Cortex of kidney (tissue), 1 donor: ENCODE measurements at places on chromosomes 5 and 9.

DNA sequence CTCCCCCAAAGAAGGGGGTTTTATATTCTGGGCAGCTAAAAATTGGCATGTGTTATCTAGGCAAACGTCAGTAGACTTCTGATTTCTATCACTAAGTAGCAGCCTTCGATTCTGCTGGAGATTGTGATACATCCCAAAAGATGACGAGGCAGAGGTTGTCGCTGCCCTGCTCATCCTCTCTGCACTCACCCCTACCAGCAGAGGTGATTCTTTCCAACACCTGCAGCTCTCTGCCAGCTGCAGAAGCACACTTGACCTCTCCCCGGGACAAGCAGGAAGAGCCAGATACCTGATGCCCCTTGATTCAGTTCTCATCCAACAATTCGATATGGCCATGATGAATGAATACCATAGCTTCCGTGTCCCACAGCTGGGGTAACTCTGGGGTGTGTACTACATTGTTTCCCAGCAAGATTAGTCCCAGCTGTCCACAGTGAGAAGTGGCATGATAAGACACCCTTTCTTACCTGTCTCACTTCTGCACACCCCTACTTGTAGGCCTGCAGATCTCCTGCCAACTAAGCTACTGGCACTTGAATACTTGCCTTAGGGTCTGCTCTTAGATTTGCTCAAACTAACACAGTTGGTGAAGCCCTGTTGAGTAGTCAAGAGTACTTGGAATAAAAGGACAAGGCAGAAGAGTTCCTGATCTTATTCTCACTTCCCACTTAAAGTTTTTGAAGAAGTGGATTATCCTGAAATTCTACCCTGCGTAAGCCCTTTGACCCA lies 37.6 kb upstream of the SMAD5 start:
- DNase-seq: no peak

DNA sequence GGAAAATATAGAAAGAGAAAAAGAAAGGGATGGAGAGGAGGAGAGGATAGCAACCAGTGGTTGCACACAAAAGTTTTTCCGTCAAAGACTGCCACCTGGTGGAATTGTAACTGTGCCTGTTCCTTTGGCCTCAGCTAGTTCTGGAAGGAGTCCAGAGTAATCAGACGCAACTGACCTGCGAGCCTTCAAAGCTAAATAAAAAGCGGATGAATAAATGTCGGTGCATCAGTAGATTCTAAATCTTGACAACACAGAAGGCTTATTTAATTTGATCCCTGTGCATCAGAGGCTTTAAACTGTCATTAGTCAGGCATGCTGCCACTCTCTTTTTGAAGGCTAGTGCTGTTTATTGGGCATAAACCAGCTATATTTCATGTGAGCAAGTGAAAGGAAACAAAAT lies 132.9 kb upstream of the ACO1 start:
- DNase-seq: no peak

DNA sequence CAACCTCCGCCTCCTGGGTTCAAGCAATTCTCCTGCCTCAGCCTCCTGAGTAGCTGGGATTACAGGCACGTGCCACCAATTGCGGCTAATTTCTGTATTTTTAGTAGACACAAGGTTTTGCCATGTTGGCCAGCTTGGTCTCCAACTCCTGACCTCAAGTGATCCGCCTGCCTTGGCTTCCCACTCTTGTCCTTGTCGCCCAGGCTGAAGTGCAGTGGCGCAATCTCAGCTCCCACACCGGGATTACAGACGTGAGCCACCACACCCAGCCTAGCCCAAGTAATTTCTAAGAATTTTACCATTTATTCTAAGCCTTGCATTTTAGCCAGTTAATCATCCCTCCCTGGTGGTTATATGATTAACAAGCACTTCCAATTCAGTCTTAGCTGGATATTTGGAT lies 11.0 kb downstream of the NAIP start:
- no peak for DNase-seq

DNA sequence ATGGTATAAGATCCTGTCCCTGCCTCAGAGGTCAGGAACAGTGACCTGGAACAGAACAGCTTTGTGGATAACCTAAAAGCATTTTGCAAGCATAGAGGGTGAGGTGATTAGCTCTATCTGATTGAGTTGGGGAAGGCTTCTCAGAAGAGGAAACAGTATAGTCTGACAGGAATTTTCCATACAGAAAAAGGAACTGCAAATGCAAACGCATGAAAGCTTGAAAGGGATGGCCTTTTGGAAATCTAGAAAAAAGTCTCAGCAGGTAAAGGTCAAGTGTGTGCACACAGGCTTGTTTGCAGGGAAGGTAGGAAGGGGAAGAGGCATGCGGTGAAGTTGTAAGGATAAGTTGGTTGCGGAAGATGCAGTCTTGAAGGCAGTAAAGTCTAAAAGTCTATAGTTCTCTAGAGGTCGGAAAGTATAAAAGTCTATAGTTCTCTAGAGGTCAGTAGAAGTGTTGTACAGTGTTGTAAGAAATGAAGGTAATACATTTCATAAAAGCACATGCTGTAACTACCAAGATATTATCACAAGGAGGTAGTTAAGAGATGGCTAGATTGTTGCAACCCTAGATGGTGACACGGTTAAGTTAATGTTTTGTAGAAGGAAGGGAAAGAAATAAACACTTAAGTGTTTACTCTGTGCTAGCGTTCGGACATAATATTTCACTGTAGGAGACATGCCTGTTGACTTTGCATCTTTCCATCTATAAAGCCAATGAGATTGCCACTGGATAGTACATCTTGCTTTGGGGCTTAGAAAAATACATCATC lies 16.7 kb upstream of the HSPB3 start:
- DNase-seq: no peak

- DNase-seq: no peak
These were observed 6.3 kb downstream of the BHMT2 start for GRCh38 chr5:79075646-79076426.

DNA sequence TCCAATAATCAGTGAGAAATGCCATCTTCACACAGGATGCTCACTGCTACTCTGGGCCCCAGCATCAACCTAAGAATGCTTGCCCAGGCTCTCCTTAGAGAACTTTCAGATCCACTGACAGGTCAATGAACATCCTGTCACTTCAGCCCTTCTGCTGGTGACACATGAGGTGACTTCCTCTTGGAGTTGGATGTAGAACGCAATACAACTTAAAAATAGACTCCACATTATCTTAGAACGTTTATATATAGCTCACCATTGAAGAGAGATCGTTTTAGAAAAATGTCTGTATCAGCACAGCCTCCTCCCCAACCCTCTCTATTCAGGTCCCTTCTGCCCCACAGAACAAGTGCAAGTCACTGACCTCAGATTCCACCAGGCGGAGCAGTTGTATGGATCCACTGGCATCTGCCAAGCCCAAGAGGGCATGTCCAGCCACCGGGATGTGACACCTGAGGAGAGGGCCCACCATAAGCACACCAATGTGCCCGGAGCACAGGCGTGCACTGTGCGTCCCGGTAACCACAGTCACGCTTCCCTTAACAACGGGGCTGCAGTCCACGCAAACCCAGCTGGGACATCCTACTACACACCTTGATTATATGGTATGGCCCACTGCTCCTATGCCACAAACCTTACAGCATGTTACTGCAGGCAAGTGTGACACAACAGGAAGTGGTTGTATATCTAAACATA lies 2.9 kb downstream of the DPH7 start:
- DNase-seq: no peak

DNA sequence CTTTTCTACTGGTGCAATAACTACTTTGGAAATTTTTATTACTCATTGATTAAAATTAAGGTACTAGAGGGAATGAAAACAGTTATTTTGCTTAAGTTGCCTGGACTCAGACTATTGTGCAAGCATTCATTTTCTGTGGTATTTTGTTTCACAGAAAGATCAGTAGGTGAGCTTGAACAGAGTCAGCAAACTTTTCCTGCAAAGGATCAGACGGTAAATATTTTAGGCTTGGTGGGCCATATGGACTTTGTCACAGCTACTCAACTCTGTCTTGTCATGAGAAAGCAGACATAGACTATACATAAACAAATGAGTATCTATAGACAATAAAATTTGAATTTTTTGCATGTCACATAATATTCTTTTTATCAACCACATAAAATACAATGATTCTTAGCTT lies 1036.4 kb downstream of the NR2F1-AS1 start:
- DNase-seq: no peak

- no peak for DNase-seq
These were observed 24.9 kb downstream of the C9orf50 start for GRCh38 chr9:129595903-129596540.

DNA sequence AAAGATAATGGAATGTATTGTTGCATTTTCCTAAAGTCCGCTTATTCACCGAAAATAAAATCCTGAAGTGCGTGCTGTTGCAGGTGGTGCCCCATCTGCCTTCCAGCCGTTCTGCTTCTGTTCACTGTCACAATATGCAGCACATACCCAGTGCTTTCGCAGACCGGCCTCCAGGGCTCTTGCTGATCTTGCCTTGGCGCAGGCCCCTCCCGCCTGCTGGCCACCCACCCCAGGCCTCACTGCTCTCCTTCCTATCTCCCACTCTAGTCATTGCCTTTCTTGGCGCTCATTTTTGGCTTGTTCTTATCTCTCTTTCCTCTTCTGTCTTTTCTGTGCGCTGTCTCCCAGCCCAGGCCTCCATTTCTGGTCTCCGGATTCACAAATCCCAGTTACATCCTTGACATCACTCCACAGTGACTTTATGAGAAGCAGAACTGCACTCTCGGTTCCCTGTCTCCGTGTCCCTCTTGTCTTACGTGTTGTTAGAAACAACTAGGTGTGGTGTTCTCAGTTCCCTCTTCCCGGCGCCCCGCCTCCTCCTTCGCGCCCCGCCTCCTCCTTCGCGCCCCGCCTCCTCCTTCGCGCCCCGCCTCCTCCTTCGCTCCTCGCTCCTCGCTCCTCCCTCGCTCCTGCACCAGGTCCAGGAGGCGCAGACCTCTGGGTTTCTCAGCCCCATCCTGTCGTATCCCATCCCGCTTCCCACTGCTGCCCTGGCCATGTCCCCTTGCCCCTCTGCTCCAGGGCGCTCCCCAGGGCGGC lies 201.7 kb upstream of the OTULINL start:
- no peak for DNase-seq

DNA sequence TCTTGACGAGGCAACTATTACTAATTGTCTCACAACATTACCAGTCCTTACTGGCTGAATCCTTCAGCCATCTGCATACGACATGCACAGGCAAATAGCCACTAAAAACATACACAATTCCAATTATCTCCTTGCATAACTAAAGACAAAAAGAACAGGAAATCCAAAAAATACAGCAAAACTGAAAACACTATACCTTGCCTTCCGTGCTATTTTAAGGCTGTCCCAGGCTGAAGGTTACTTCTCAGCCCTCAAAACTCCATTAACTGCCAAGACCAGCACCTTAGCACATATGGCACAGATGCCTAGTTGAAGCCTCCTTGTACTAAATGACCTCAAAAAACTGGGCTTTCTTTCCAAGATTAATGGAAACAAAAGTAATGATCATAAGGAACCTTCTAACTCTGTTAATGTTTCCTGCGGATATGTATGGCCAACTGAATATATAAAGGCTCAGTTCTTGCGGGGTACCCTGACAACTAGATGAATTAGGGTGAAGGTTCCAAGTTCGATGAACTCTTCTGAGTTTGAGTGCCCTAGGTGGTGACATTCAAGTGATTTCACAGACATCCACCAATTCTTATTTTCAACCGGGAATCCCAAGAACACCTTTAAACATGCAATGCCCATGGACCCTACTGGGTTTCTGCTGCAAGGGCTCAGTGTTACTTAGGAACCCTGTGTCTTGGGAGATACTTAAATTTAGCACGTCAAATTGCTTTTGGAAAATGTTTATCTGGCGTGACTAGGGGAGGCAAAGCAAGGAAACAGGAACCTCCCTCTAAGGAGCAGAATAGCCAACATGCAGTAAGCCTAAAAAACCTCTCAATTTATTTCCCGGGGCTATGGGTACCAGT lies 455.3 kb downstream of the RAB3C start:
- no peak for DNase-seq
